ENCODE measurements at places on chromosomes 3 and 15.

DNA sequence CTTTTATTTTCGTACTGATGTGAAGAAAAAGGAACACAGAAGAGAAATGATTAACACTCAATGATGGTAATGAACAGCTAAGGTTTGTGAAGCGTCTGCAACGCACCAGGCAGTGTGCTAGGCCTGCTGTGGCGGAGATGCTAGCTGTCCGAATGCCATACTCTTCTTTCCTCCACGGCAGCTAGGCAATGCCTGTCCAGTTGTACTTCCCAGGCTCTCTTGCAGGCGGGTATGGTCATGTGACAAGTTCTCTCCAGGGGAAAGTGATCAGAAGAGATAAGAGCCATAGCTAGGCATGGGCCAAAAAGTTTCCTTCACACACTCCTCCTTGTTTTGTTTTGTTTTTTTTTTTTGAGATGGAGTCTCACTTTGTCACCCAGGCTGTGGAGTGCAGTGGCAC lies 6.7 kb downstream of the TADA3 start:
- no peak for DNase-seq

DNA sequence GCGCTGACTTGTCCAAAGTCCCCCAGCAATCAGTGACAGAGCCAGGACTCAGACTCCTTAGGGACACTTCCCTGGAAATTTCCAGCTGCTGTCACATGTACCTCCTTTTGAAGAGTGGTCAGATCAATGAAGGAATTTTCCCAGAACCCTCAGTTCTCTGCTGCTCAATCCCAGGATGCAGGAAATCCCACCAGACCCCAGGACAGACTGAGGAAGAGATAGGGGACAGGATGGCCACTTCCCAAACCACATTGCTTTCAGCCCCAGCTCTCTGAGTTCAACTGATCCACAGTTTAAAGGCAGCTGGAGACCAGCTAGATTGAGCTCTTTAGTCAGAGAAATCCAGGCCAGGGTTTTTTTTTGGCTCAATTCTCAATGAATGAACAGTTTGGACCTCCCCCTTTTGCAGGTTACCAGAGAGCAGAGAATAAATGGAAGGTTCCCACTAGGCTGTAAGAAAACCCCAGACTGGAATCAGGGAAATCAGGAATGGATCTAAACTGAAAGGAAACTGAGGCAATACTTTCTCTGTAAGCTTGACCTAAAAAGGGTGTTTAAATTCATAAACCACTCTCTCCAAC lies 1.5 kb downstream of the CYP1A1 start:
- peak; percentile 10 for DNase-seq

DNA sequence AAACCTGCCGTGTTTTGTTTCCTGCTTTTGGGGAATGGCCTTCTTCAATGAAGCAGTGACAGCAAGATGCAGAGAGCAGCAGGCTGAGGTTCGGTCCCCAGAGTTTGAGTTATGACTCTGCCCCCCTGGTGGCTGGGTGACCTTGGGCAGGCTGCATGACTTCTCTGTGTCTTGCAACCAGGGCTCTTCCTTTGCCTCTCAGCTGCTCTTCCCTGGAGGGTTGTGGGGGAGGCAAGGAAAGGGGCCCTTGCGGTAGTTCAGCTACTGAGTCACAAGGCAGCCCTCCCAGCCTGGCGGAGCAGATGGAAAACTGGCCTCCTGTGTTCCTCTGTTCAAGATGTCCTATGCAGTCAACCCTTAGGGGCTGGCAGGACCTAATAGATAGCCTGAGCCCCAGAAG lies 17.1 kb downstream of the CTXND1 start:
- DNase-seq = no peak

GRCh38 chr3:81045976-81046375 lies 715.5 kb downstream of the GBE1 start:
- no peak for DNase-seq

- no peak for DNase-seq
Observed at GRCh38 chr3:21989341-21990042, 238.5 kb upstream of the ZNF385D start.

DNA sequence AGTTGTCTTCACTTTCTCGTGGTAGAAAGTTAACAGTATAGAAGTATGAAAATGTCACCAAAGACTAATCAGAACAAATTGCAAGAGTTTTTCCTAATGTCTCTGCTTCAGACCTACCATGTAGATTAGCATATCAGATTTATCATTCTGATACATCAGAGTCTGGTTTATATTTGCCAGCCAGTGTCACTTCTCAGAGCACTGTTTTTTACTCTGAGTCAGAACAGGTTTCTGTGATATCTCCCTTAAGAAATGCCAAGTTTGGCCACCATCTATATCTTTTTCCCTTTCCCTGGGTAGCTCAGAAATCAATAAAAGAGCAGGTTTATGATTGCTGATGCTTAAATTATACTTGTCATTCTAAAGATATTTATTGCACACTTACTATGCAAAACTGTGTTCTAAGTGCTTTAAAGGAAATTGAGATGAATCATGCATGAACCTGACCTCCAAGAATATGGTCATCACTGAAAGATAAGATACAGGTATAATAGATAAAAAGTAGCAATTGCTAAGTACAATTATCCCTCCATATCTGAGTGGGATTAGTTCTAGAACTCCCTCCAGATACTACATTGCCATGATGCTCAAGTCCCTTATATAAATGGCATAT lies 672.7 kb upstream of the NAALADL2 start:
- DNase-seq = no peak

DNA sequence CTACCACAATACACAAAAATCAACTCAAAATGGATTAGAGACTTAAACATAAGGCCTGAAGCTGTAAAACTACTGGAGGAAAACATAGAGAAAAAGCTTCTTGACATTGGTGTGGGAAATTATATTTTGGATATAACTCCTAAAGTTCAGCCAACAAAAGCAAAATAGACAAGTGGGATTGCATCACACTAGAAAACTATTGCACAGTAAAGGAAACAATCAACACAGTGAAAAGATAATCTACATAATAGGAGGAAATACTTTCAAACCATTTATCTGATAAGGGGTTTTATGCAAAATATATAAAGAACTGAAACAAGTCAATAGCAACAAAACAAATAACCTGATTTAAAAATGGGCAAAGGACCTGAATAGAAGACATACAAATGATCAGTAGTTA lies 37.6 kb upstream of the TP63 start:
- DNase-seq = no peak

DNA sequence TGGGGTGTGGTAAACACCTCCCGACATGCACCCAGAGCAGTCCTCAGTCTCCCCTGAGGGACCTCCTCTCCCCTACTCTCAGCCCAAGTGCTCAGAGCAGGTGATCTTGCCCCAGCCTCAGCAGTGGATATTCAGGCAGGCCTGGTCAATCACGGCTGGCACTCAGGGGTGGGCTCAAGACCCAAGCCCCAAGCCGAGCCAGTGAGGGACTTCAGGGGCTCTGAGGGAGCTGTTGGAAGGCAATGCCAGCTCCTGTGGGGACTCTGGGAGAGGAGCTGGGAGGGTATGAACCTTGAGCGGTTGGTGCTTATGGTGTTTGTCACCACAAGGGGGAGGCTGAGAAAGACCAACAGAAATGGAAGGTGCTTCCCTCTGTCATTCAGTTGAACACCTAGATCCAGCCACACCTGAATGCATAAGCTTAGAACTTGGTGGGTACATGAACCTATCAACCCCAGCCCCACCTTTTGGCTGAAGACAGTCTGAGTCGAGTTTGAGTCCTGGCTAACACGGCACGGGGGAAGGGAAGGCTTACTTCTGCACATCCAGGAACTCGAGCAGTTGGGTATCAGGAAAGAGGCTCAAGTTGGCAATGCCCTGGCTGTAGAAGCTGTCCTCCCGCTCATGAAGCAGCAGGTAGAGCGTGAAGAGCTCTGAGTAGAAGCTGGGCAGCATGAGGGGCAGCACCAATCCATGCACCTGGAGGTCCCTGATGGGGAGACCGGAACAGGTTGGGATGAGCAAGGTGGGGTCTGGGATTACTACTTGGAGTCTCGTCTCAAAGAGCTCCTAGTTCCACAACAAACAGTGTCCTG lies 19.2 kb downstream of the ALS2CL start:
- no peak for DNase-seq

DNA sequence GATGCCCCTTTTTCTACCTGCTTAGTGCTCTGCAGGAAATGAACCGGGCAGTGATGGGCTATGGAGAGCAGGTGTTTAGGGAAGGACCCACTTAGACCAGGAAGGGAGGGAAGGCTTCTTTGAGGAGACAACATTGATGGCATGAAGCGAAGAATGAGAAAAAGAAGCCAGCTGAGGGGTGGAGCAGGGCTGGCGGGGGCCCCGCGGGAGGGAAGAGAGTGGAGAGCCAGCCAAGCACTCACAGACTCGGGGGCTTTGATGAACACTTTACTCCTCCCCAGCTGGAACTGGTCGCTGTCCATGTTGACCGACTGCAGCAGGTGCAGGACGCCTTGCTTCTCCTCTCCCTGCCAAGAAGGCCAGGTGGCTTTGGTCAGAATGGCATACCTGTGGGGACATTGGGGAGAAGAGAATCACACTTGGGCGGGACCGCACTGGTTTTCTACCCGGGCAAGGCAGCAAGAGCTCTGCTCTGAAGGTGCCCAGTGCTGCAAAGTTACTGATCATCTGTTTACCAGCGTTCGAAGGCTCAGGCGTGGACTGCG lies 28.4 kb upstream of the LDHAL6B start:
- DNase-seq = no peak
